SK-MEL-5 (cell line): ENCODE measurements at places on chromosomes 7 and 10. TPM values are rescaled to one million over a fixed set of nuclear protein-coding genes. Genes with fewer than 3 reads are reported as not detected.

DNA sequence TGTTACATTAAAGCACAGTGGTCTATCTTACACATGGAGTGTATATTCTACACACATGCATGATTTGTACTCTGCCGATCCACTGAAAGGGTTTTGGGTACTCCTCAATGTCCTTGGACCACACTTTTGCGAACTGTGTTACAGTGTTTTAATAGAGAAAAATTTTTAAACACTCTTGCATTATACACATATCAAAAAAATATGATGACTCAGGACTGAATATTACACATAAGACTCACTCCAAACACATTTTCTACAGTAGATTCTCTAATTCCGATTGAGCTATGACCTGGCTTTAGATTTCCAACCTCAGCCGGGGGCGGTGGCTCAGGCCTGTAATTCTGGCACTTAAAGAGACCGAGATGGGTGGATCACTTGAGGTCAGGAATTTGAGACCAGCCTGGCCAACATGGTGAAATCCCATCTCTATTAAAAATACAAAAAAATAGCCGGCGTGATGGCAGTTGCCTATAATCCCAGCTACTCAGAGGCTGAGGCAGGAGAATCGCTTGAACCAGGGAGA lies 222.4 kb downstream of the CACNA2D1 start:
- no peak for DNase-seq

DNA sequence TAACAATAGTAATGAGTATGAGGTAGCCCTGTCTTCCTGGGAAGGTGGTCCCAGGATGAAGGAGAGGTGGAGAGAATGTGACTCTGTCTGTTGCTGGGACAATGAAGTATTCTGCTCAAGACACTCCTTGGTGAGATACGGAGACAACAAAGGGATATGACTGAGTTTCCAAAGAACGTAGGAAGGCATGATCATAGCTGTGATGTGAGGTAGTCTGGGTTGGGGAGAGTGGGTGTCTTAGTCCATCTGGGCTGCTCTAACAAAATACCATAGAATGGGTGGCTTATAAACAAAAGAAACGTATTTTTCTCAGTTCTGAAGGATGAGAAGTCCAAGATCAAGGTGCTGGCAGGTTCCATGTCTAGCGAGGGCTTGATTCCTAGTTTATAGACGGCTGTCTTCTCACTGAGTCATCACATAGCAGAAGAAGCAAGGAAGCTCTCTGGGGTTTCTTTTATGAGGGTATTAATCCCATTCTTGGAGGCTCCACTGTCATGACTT lies 84.9 kb upstream of the RHOBTB1 start:
- no peak for DNase-seq

CFAP58 gene
- 0.21 and 0.35 TPM in 2 replicates for total RNA-seq

- no peak for DNase-seq
Observed at GRCh38 chr10:120643351-120643750, 186.3 kb downstream of the PLPP4 start.

GRCh38 chr7:91263384-91264045 lies 718 bp upstream of the FZD1 start:
- DNase-seq, result peak; percentile 19

SVOPL gene
- total RNA-seq, result not detected in 2 replicates

- DNase-seq, result no peak
Observed at GRCh38 chr7:98619450-98620321, 2.6 kb downstream of the NPTX2 start.

DNA sequence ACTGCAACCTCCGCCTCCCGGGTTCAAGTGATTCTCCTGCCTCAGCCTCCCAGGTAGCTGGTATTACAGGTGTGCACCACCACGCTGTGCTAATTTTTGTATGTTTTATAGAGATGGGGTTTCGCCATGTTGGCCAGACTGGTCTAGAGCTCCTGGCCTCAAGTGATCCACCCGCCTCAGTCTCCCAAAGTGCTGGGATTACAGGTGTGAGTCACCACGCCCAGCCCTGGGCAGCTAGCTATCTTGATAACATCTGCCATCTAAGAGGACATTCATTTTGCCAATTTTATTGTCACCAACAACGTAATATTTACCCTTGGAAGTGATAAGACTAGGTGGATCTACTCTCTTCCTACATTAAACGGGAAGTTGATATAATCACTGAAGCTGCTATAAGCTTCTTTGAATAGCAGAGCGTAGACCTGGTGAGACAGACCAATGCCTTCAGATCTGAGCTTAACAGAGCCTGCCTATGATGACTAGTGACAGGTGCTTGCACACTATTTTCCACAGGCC lies 39.7 kb upstream of the SLC35B4 start:
- DNase-seq, result no peak

- peak; percentile 47 for DNase-seq
Observed at GRCh38 chr7:151168003-151168786, 701 bp upstream of the GBX1 start.

NRAP gene
- total RNA-seq, result 0.13 TPM in 1 of 2 replicates, not detected in the other

DNA sequence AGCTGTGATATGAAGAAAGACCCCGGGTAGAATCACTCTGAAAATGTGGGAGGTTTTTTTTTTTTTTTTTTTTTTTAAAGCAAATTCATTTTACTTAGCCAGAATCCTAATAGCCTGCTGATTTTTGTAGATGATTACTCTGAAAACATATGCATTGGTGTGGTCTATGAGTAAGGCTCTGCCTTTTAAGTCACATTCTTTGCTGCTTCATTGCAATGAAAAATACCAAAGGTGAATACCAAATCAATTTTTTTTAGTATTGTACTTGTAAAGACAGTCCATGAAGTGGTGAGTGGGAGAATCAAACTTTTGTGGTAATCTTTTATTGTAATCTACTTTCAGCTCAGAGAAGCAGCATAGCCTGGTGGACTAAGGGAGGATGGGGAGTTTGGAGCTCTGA lies 130.3 kb downstream of the SDK1 start:
- DNase-seq, result no peak

GDI2 gene
- total RNA-seq, result 281 and 287 TPM in 2 replicates

DNA sequence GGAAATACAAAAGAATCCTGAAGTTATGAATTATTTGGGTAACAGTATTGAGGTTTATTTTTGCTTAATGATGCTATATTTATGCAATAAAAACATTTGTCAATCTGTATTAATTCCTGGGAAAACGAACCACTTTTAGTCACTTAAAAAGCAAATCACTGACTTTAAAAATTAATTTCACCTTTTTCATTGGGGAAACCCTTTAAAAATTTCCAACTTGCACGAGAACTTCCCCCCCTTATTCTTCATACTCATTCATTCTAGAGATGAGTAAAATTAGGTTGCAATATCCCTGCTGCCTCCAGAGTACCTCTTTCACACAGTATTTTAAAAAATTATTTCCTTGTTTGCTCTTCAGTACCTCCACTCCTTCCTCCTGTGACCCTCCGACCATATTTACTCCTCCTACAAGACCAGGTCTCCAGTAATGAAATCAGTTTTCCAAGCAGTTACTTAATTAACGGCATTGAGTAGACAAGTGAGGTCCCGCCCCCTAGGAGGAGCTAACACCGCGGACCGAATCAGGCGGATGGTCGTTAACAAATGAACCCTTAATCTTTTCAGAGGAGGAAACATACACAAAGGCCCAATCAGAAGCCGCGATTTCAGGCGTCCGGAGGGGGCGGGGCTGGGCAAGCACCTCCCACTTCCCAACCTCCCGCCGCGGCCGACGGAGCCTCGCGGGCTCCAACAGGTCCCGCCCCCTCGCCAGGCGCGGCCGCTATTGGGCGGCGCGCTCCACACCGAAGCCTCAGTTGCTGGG lies 465 bp upstream of the TRIM24 start:
- peak; percentile 99 for DNase-seq

PRKCQ gene
- not detected in 2 replicates for total RNA-seq

PLEKHS1 gene
- total RNA-seq, result not detected in 2 replicates

DNA sequence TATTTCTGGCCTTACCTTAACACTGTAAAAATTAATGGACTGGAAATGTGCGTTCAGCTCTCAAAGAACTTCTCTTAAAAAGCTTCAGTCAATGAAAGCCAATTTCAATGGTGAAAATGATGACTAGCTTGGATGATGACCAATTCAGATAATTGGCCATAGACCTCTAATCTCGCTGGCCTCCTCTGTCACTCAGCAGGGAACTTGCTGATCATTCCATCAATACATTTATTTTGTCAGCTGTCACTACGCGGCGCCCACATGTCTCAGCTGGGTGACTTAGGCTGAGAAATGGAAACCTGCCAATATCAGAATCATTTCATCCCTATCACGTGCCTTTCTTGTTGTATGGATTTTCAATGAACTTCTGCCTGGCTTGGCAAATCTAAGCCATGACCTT lies 673.0 kb upstream of the AUTS2 start:
- no peak for DNase-seq

ZDHHC6 gene
- total RNA-seq, result 31.2 TPM in 2 replicates

DNA sequence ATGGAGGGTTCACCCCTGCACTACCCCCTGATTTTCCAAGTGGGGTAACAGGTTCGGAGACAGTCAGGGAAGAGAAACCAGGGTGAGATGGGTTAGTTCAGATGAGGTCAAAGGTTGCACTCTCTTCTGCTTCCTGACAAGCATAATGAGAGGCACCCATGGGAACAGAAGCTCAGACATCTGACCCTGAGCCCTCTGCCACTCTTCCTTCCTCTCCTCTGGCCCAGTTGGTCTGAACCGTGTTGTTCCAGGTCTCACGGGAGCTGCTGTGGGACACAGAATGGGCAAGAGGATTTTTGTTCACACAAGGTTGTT lies 38.4 kb downstream of the DNAJB12 start:
- DNase-seq, result no peak
